ENCODE measurements at places on chromosomes 13 and 19.

GRCh38 chr19:17860331-17860992 lies 752 bp downstream of the RPL18A start:
- no peak for DNase-seq

DNA sequence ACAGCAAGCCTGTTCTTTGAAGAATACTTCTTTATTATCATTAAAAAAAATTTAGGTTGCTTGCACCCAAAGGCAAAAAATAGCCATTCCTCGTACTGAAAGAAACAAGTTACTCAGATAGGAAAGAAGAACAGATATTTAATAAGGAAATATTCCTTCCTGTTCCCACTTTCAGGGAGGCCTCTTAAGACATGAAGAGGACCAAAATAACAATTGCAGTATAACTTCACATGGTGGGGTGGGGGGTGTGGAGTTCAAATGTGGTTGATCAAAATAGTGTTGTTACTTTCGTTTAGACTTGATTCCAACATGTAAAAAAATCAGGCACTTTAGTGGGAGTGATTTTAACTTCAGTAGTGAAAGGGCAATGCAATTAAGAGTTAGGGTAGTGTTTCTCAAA lies 3.6 kb downstream of the RGCC start:
- DNase-seq, result no peak

DNA sequence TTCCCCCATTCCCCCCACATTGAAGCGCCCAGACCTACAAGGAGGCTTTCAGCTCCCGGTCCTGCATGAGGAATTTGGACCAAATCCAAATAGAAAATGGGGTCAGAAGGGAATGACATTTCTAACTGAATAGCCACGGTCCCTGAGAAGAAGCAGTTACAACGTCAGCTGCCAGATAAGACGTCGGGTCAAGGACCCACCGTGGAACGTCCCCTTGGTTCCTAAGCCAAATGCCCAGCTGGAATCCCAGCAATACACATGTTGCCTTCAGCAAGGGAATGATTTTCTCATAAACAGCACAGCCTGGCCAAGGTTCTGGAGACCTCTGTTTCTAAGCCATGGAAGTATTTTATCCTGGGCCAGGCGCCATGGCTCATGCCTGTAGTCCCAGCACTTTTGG lies 109.1 kb upstream of the PEG3 start:
- DNase-seq, result no peak

GRCh38 chr13:51825681-51826254 lies 19.2 kb downstream of the TMEM272 start:
- DNase-seq, result no peak

- no peak for DNase-seq
Measured at GRCh38 chr19:41001243-41001971, 10.3 kb downstream of the CYP2B6 start.

GRCh38 chr19:29831041-29831548 lies 19.3 kb downstream of the CCNE1 start:
- DNase-seq, result no peak

DNA sequence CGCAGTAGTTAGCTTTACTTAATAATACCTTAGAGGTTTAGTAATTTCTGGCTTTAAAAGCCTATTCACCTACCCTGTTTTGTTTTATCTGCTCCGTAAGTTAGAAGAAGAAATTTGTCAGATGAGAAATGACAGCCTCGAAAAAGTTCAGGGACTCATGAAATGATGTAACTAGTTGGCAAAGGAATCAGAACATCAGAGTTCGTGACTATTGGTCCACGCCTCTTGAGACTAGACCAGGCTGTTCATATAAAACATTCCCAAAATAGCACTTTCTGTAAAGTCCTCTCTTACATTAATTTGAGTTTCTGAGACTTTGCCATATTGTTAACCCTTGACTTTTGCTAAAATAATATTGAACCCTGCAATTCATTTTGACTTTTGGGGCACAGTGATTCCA lies 92.0 kb downstream of the HS6ST3 start:
- DNase-seq, result no peak

GRCh38 chr13:28865149-28865744 lies 45.1 kb downstream of the MTUS2 start:
- no peak for DNase-seq

DNA sequence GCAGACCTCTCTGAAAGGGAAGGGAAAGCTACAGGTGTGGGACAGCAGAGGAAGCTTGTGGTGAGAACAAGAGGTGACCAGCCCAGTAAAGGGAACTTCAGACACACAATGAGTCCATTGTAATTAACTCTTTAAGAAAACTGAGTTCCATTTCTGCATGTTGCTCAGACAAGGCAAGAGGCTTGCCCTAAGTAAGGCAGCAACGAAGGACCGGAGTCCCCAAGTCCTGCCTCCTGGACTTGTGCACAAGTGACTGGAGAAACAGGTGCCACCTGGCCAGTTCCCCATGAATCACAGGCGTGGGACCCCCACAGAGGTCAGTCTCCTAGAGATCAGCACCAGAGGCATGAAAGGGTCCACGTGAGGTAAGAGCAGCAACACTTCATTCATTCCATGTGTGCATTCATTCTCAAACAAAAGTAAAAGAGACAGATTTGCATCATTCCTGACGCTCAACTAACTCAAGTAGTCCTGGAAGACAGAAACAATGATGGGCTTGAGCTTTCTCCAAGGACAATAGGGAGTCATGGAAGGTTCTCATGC lies 14.7 kb upstream of the SIGLEC6 start:
- no peak for DNase-seq

Data from stromal cell of bone marrow (primary cell).